A673 (cell line): ENCODE measurements at places on chromosomes 1 and 21. TPM values are rescaled to one million over a fixed set of nuclear protein-coding genes. Genes with fewer than 3 reads are reported as not detected.

Gene KCTD3
- 10.8 and 15.9 TPM in 2 replicates for total RNA-seq

Gene KLF17
- not detected in 2 replicates for total RNA-seq

Gene OR2T11
- not detected in 2 replicates for total RNA-seq

Gene SLC25A24
- 34.5 and 35.4 TPM in 2 replicates for total RNA-seq

Gene HEYL
- 0.77 and 1.3 TPM in 2 replicates for total RNA-seq

Gene MPC2
- total RNA-seq: 56.2 and 56.5 TPM in 2 replicates

Gene OLIG2
- total RNA-seq: not detected in 2 replicates

Gene RGS4
- 23.8 and 24.2 TPM in 2 replicates for total RNA-seq

Gene TACSTD2
- not detected in 2 replicates for total RNA-seq

Gene CFAP107
- total RNA-seq: not detected in 2 replicates

Gene ERVH48-1
- total RNA-seq: 0.31 and 0.34 TPM in 2 replicates

Gene CYP4X1
- not detected in 2 replicates for total RNA-seq

Gene DCDC2B
- total RNA-seq: not detected in 2 replicates

Gene EGLN1
- total RNA-seq: 29.5 and 30.4 TPM in 2 replicates

Gene ZNF593OS
- total RNA-seq: not detected in 2 replicates

Gene MIB2
- 38.7 and 49.8 TPM in 2 replicates for total RNA-seq

Gene ANKRD65
- not detected in 2 replicates for total RNA-seq

Gene ALX3
- 0.81 and 0.84 TPM in 2 replicates for total RNA-seq

Gene FCGR1A
- not detected in 2 replicates for total RNA-seq

Gene HSPG2
- 10.4 and 19.8 TPM in 2 replicates for total RNA-seq

Gene C1QTNF12
- total RNA-seq: 2.9 and 4.4 TPM in 2 replicates

Gene GNG4
- 11.0 and 13.0 TPM in 2 replicates for total RNA-seq

Gene GPR161
- 17.4 and 22.0 TPM in 2 replicates for total RNA-seq

Gene TFAP2E
- total RNA-seq: 0.52 and 0.79 TPM in 2 replicates

Gene HRNR
- not detected in 2 replicates for total RNA-seq
